ENCODE measurements at places on chromosomes 2 and 18.

DNA sequence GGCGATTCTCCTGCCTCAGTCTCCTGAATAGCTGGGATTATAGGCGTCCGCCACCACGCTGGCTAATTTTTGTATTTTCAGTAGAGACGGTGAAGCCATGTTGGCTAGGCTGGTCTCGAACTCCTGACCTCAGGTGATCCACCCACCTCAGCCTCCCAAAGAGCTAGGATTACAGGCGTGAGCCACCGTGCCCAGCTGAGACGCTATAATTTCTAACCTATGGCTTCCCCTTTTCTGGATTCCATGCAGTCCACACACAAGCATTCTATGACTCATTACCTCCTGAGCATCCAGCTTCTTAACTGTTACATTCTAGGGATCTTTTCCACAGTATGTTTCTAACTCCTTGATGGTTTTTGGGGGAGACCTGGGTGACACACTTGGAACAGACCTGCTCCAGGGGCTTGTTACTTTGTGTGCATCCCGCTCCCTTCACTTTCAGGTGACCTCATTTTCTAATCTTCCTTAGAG lies 11.8 kb upstream of the KCMF1 start:
- DNase-seq = peak; percentile 37

GRCh38 chr2:26577442-26578112 lies 63.6 kb downstream of the CIB4 start:
- peak; percentile 4 for DNase-seq

GRCh38 chr2:65429786-65430602 lies 2.4 kb downstream of the SPRED2 start:
- DNase-seq = no peak

DNA sequence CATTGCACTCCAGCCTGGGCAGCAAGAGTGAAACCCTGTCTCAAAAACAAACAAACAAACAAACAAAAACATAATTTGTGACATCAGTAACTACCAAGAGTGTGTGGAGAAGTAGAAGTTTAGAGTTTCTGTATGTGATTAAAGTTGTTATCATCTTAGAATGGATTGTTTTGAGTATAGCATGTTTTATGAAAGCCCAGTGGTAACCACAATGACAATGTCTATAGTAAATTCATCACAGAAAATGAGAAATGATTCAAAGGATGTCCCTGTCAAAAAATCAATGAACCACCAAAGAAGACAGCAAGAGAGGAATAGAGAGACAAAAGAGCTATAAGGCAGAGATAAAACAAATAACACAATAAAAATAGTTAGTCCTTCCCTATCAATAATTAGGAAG lies 1299.2 kb downstream of the CNTNAP5 start:
- DNase-seq = no peak

- DNase-seq = no peak
Observed at GRCh38 chr2:241849616-241850543, 8.8 kb downstream of the PDCD1 start.

DNA sequence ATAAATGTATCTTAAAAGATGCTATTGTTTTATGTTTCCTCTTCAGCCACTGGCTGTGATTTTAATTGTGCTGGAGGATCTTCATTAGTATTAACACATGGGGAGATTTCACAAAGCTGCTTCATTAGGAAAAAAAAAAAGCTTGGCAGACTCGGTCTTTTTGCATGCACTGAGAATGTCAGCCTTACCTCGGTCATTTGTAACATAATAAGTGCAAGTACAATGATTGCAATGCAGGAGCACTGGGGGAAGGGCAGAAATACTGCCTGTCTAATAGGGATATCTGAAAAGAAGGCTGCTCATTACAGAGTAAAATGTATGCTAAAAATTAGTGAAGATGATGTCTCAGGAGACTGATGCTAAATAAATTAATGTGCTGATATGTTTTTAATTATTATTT lies 1.3 kb upstream of the BAZ2B start:
- DNase-seq = no peak

DNA sequence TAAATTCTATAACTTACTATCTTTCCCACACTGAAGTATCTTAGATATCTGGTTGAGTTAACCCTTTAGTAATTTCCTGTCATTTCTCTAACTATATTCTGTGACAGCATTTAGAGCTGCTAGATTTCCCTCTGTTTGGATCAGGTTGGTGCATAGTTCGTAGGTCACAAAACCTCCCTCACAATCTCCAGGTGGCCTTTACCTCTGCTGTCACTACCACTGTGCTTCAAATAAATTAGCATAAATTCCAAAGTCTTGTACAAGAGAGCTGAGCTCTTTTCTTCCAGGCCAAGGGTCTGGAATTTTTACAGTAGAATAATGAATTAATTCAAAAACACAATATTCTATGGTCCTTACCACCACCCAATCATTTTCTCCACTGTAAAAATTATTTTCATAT lies 739.7 kb downstream of the ERBB4 start:
- no peak for DNase-seq

DNA sequence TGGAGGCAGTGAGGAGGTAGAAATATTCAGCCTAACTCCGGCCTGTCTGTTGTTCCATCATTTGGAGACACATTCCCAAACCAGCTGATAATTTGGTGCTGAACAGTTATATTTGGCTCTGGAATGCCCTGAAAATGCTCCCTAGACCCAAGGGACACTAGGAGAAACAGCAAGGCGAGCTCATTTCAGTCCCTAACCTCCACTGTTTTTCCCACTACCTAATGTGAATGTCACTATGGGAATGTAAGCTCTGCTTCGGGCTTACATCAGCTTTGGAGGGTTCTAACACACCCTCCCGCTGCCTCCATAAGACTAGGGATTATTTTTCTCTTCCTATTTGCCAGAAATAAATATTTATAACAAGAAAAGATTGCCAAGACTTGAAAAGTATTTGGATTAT lies 103.5 kb downstream of the ANTXR1 start:
- no peak for DNase-seq

GRCh38 chr2:25123682-25124081 lies 44.7 kb downstream of the POMC start:
- DNase-seq = no peak

GRCh38 chr2:240557808-240558207 lies at the start of gene ANKMY1:
TSS of gene ANKMY1 (minus strand) at chr2:240557988. CDS start at chr2:240557335, 653 bp downstream.
- peak; percentile 31 for DNase-seq

DNA sequence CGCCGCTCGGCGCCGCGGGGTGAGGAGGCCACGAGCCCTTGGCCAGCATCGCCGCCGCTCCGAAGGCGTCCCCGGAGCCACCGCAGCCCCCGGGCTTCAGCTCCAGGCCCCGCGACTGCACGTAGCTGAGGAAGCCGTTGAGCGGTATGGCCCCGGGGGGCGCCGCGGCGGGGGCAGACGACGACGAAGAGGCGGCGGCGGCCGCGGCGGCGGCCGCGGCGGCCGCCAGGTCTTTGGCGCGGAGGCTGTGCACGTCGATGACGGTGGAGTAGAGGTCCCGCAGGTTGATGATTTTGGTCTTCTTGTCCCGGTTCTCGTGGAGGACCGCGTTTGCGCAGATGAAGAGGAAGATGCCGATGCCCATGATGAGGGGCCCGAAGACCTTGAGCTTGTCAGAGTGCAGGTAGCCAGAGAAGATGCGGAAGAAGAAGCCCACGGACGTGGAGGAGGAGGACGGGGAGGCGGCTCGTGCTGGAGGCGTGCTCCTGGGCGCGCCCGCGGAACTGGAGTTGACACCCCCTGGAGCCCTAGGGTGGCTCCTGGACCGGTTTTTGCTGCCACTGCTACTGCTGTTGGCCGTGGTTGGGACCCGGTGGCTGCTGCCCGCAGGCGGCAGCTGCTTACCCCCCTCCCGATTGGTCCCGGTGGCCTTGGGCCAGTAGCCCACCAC lies 4.0 kb downstream of the TMEM200C start:
- no peak for DNase-seq

DNA sequence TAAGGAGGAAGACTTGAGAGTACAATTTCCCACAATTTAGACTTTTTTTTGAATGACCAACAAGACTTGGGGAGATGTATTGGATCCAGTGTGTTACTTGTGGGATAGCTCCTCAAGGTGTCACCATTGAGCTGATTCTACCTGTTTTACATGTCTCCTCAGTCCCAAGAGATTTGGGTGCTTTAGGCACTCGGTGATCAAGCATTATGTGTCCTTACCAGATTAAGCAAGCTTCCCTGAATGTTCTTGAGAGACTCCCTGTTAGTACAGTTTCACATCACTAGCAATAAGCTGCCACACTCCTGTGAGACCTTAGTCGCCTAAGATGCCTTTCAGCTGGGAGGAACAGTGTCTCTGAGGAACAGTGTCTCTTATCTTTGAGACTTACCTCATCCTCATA lies 384.3 kb upstream of the SYT4 start:
- DNase-seq = peak; percentile 26

DNA sequence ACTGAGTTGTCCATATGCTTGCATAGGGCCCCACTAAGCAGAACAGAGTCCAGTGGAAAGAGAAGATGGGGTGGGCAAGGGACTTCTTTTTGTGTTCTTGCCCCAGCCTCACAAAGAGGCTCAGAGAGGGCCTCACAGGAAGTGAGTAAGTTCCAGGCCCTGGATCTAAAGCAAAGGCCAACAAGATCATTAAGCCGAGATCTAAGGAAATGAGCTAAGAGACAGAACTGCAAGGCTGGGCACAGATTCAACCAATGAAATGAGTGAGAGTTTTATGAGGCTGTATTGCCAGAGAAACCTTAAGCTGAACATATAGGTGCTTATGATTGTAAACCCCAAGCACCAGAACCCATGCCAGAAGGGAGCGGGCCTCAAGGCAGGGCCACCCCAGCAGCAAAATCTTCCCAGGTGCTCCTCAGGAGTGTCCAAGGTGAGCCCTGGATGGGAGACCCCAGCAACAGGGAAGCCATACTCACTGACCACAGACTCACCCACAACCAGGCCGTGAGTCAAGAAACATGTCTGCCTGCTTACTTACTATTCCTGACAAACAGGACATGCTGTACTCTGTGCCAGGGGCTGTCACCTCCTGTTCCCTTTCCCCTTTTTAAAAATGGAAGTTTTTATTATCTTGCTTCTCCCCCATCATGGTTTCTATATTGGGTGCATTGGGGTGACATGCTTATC lies 40.2 kb downstream of the SLC14A1 start:
- no peak for DNase-seq

- DNase-seq = no peak
Observed at GRCh38 chr18:58758606-58759005, 87.3 kb downstream of the MALT1 start.

GRCh38 chr2:19355931-19356544 lies 2.4 kb downstream of the OSR1 start:
- no peak for DNase-seq

- DNase-seq = no peak
Observed at GRCh38 chr2:26330604-26331003, 15.3 kb upstream of the SELENOI start.

DNA sequence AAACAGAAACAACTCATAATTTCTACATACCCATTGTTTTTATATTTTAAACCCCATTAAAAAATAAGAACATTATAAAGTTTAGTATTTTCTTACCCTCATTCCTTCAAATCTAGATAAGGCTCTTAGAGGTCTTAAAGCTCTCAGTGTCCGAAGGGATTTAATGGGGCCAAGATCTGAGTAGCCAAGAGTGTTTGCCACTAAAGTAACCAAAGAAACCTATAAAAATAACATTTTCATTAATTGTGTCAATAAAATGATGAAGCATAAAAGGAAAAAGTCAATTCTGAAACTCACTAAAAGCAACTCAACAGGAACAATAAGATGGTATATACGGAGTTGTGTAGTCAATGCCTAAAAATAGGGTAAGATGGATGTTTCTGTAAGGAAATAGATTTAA lies 105.4 kb upstream of the SCN1A start:
- no peak for DNase-seq

GRCh38 chr2:212426637-212427412 lies 111.8 kb downstream of the ERBB4 start:
- no peak for DNase-seq

- DNase-seq = no peak
Observed at GRCh38 chr2:7127156-7127555, 209.9 kb downstream of the RNF144A start.

- no peak for DNase-seq
Observed at GRCh38 chr2:183123117-183123958, 905 bp upstream of the NUP35 start.

DNA sequence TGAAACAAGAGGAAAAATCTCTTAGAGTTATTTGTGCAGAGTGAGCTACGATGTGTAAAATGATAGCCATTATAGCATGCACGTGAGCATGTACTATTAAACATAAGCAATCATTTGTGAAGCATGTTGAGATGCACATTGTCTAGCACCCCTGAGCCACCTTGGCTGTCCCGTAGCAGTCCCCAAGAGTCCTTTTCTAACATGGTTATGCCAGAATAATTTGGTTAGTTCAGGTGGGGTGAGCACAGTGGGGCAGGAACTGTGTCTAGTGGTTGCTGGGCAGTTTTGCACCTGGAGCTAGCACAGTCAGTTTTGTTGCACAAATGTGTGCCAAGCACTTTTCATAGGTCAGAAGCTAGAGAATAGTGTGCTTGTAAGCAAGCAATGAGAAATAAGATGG lies 809.8 kb downstream of the RNF144A start:
- no peak for DNase-seq

GRCh38 chr2:120859814-120860578 lies 124.3 kb downstream of the GLI2 start:
- no peak for DNase-seq

GRCh38 chr18:45978084-45978483 lies 11.0 kb upstream of the EPG5 start:
- no peak for DNase-seq

DNA sequence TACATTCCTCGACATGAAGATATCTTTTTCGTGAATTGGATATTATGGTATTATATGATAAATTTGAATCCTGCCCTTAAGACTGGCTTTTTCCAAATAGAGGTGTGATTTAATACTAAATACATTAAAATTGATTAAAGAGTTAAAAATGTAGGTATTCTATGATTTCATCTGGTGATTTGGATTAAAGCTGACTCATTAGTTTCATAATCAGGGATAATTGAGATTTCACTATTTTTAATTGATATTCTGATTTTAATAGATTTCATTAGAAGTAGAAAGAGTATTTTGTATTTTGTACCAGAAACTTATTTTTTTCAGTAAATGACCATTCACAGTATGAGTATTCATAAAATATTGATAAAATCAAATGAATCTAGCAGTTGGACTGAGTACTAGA lies 524.1 kb downstream of the PLCL1 start:
- no peak for DNase-seq

DNA sequence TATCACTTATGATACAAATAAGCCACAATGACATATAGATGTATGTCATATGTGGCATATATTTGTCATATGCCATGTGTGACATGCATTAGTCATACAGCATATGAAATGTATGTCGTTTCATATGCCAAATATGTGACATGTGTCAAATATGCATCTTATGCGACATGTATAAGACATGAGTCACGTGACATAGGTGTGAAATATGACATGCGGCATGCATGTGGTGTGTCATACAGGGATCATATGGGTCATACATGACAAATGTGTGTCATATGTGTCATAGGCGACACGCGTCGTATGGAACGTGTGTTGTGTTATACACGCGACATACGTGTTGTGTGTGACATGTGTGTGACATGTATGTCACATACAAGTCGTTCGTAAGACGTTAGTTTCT lies 2154.0 kb upstream of the PIK3C3 start:
- DNase-seq = no peak

DNA sequence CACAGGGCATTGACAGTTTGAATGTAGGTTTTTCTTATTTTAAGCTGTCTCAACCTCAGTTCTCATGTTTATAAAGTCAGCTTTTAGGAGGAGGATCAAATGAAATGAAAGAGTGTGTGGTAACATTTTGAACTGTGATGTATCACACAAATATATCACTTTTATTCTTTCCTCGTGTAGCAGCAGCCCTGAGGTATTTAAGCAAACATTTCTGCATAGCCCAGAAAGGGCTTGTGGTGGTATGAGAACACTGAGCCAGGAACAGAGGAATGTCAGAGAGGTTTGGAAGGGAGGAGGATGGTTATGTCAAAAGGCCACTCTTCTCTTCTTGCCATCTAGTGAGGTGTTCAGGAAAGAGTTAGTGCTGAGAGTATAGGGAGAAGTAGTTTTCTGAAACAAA lies 150.2 kb downstream of the PARD3B start:
- no peak for DNase-seq
